ENCODE measurements at places on chromosomes 3 and 15. TPM values are rescaled to one million over a fixed set of nuclear protein-coding genes. Genes with fewer than 3 reads are reported as not detected.

Gene GRAMD2A
- 0.47 TPM for total RNA-seq

DNA sequence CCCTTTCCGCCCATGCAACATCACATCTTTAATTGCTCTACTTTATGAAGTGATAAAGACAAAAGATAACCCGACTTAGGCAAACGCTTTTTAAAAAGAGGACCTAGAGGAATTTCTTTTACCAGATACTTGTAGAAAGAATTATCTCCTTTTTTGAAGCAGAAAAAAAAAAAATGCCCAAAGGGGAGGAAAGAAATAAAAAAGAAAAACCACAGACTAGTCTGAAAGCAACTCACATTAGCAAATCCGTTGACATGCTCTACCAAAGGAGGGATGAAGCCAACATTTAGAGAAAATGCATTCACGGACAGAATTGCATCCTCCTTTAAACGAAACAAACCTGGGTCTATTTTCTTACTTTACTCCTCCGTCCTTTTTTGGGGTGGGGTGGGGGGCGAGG, 213.6 kb downstream of the MEIS2 start:
- DNase-seq: no peak

DNA sequence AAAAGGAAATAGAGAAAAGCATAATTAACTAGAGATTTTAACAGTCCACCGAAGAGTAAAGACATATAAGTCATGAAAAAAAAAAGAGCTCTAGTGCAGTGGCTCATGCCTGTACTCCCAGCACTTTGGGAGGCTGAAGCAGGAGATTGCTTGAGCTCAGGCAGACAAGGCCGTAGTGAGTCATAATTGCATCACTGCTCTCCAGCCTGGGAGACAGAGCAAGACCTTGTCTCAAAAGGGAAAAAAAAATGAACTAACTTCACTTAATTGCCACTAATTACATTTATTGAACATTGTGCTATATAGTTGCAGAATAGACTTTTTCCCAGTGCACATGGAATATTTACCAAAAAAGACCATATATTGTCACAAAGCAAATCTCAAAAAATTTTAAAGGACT, 221.8 kb downstream of the CBLB start:
- DNase-seq: peak; percentile 41

DNA sequence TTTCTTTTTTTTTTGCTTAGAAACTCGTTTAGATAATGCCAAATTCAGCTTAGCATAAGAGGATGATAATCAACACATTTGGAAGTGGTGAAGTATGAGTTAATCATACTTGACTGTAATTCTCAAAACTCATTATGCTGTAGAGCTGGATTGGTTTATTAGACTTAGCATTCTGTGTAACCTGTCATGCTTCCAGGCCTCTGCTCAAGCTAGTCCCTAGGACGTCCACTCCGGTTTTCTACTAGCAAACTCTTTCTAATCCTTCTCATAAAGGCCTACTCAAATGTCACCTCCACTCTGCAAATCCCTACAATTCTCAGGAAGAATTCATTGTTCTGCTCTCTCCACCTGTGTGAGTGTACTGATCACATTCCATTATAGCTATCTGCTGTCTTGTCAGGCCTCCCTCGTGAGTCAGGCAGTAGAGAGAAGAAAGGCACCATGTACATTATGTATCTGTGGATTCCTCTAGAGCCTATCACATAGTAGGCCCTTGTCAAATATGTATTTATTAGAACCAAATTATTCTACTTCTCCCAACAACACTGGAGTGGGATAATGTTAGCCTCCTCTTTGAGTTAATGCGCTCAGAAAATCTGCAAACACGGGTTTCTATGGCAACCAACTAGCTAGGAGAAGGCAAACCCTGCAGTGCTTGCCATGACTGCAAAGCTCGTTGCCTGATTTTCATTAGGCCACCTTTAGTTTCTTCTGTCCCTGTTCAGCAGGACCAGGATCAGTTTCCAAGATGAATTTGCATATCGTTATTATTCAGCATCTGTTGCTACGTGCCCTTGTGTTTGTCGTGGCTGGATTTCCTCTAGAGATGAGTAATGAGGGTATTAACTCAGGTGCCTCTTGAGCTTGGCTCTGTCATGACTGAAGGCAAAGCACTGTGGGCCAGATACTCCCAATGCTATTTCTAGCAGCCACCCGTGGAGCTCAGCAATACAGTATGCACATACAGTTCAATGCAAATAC, 30.7 kb downstream of the ATP13A5 start:
- DNase-seq: no peak

DNA sequence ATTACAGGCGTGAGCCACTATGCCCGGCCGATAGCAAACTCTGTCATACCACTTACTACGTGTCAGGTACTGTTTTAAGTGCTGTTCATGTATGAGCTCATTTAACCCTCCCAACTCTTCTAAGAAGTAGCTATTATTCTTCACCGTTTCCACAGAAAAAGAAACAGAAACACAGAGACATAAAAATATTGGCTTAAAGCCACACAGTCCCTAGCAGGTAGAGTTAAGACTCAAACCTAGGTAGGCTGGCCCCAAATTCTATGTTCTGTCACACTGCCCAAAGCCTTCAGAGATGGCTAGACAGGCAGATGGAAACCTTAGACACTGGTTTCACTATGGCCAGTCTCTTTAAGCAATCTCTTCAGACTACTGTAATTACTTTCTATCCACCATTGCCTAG, 149.8 kb upstream of the KCNMB2 start:
- DNase-seq: no peak

GRCh38 chr15:35519541-35520149, 26.3 kb downstream of the DPH6 start:
- DNase-seq: peak; percentile 59

Gene BUB1B
- total RNA-seq: 49.3 TPM

- DNase-seq: no peak
These were observed 3.9 kb upstream of the IREB2 start for GRCh38 chr15:78434134-78434533.

DNA sequence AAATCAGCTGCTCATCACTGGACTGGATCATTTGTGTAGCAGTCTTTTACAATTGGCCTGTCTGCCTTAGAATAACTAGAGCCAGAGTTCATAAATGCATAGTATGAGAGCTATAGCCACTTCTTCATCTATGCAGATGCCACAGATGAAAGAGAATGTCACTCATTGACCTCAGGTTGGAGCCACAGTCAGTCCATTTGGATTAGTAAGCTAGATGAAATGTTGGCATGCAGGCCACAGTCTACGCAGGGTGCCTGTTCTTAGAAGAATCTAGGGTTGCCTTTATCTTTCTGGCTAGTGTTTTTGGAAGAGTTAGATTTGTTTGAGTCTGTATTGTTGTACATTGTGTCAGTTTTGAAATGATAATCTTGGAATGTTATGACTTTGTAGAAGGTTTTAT, 25.4 kb upstream of the EDEM1 start:
- no peak for DNase-seq

Gene ZIC1
- not detected for total RNA-seq

- no peak for DNase-seq
These were observed 86.2 kb downstream of the EPHB1 start for GRCh38 chr3:134881305-134881704.

DNA sequence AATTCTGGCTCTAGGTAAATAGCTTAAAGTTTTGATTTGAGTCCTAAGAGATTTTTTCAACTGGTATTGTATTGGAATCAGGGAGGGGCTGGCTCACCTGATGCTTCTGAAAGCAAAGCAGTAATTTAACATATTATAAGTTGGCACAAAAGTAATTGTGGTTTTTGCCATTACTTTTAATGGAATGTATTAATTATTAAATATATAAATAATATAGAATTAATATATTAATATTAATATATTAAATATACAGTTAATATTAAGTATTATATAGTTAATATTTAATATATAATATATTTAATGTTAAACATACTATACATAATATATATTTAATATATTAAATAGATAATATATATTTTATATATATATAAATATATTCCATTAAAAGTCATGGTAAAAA, 10.4 kb downstream of the RSRC1 start:
- DNase-seq: no peak

GRCh38 chr3:170909129-170909903, 879 bp upstream of the EIF5A2 start:
- DNase-seq: peak; percentile 44

Gene DNAJC19
- total RNA-seq: 86.4 TPM

DNA sequence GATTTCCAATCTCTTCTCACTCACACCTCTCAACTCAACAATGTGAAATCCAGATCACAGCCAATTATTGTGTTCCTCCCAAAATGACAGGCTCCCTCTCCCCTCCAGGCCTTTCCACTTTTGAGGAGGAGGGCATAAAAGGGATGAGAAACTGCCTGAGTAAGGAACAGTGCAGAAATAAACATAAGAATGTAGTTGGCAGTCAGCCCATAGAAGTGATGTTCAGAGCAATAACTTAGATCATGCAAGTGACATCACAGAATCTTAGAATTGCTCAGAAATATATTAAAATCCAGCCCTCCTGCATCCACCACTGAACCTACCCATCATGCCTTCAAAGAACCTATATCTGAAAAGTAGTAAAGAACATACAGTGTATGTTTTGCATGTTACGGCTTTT, 299.4 kb upstream of the GADL1 start:
- no peak for DNase-seq

Gene DLL4
- 0.07 TPM for total RNA-seq

DNA sequence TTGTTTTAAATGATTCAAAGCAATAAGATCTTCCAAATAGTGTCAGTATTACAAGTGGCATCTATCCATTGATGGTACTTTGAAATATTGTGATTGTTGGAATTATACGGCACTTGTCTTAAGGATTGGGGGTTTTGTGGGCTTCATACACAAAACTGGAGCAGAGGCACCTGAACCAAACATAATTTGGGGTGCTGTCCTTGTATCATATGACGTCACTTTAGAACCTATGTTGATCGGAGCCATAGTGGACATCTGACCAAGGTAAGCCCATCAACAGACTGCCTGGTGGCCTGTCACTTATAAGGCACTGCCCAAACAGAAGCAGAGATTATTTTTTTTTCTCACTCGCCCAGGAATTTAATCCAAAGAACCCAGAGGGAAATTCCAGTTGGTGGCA, 2.9 kb upstream of the LRRC58 start:
- no peak for DNase-seq

Gene CYP11A1
- total RNA-seq: not detected

DNA sequence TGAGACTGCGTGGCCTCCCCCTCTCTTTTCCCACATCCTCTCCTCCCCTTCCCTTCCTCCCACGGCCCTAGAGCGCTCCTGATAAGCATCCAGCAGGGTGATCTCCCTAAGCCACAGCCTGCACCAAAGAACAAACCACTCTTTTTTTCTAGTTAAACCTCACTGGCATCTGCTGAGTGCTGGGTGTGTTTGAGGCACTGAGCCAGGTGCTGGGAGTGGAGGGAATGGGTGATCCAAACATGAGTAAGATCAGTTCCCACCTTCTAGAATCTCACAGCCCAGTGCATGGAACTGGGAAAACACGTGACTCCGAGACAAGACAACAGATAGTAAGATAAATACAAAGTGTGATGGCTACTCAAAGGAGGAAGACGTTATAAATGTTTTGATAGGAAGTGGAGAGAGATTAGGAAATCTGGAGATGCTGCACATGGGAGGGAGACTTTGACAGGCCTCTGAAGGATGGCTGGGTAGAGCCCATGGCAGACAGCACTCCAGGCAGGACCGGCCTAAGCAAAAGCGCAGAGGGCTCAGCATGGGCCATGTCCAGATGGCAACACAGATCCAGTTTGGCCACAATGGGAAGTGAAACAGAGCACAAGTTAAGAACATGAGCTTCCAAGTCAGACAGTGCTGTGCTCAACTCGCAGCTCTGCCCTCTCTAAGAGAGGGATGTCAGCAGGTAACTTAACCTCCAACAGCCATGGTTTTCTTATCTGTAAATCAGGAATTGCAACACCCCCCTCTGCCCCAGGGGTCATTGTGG, 55.6 kb downstream of the CCR3 start:
- no peak for DNase-seq

DNA sequence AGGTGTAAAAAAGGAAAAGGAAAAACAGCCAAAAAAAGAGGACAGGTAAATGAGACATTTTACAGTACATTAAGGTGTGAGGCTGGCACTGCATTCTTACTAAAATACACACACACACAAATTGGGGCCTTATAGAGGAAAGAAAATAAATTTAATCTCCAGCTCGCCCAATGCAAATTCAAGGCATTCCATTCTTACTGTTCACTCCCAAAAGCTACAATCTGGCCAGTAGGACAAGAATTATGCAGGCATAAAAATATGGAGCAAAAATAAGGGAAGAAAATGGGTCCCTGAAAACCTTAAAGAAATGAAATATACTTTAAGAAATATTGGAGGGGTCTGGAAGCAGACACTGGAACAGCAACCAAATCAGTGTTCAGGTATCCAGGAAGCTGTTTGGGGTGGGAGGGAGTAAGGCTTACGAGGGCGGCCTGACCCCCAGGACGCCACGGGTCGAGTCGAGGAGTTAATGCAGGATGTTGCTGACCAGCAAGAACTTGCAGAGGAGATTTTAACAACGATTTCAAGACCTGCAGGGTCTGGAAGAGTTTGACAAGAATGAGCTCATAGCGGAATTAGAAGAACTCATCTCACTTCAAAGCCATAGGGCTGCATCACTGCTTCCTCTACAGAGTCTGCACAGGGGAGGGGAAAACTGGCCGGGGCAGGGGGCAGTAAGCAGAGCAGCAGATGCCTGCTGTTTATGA, 245.5 kb downstream of the TBL1XR1 start:
- DNase-seq: no peak

DNA sequence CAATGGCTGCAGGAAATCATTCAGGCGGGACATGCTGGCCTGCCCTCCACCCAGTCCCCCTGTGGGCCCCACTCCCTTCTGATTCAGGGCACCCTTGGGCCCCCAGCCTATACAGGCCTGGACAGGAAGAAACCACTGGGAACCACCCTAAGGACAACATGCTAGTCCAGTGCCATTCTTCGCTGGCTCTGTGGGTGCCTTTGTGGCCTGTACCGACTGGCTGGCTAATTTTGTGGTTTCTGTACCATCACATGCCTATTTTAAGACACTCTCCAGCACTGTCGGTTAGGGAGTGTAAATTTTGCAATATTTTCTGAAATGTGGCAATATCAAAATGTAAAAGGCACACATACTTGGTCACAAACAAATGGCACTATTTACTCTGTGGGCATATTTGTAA, 61.4 kb upstream of the POLG start:
- DNase-seq: no peak

Gene KLHL40
- total RNA-seq: not detected

DNA sequence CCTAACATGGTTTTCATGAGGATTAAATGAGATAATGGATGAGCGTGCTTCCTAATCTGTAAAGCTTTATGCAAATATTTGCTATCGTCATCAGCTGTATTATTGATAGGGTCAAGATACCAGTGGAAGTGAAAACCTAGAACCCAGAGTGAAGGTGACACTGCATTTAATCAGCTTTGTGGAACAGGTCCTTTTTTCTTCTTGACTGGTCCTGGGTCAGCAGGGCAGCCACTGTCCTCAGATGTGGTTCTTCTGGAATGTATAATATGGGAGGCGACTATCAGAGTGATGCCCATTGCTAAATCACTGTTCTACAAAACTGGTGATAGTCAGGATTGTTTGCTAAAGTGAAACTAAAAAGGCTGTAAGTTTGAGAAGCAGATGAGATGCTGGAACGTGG, 41.4 kb downstream of the SORD start:
- DNase-seq: peak; percentile 72

- DNase-seq: no peak
These were observed 186.9 kb downstream of the PTPRG start for GRCh38 chr3:61748288-61748687.

Gene FEZF2
- total RNA-seq: not detected

Gene LRTM1
- not detected for total RNA-seq

Gene SGO1
- total RNA-seq: 9.4 TPM

- DNase-seq: no peak
These were observed 34.3 kb downstream of the CDV3 start for GRCh38 chr3:133607816-133608215.

Measured in Caki2 (cell line).